ENCODE measurements at places on chromosomes 2 and 18.

GRCh38 chr2:121810959-121811853 is 55.8 kb downstream of the TSN start:
- no peak for DNase-seq

GRCh38 chr2:217294211-217294610 is 434.3 kb upstream of the TNP1 start:
- DNase-seq, result no peak

GRCh38 chr2:59684116-59684770 is 869.2 kb downstream of the BCL11A start:
- DNase-seq, result no peak

GRCh38 chr2:9897331-9897737 is 54.1 kb downstream of the TAF1B start:
- peak; percentile 67 for DNase-seq

- no peak for DNase-seq
Observed at GRCh38 chr2:144439993-144440392, 79.9 kb downstream of the ZEB2 start.

DNA sequence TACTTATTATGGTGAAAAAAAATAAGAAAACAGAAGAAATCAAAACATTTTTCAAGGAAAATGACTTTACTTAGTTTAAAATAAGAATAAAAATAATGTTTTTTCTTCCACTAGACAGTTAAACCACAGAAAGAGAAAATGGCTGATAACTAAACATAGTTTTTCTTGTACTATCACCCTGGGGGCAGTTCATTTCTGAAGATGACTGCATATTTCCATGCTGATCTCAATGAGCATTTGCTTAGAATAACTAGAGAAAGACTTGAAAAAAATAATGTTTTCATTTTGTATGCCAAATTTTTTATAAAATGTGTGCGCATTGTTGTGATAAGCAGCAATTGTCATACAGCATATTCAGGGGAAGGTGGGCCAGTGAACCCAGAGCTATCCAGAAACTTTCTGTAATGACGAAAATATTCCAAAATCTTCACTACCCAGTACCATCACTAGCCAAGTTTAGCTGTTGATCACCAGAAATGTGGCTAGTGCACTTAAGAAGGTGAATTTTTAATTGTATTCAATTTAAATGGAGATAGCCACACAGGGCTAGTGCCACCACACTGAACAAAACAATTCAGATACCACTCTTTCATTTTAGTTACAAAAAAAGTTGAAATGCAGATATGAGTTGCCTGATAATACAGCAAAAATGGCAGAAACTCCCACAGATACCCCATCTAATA is 513.4 kb upstream of the NETO1 start:
- no peak for DNase-seq

GRCh38 chr18:36411745-36412168 is 114.2 kb downstream of the FHOD3 start:
- DNase-seq, result no peak

GRCh38 chr2:29777161-29777560 is 144.2 kb downstream of the ALK start:
- DNase-seq, result no peak

DNA sequence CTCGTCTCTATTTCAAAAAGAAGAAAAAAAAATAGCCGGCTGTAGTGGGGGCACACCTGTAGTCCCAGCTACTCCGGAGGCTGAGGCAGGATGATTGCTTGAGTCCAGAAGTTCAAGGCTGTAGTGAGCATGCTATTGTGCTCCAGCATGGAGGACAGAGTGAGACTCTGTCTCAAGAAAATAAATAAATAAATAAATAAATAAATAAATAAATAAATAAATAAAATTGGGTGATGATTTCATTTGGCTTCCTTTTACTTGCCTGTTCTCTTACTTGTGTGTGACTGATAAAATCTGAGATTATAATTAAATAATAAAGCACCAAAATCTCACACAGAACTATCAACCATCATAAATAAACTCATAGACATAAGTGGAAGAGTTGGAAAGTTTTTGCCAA is 657.8 kb downstream of the NRXN1 start:
- DNase-seq, result no peak

DNA sequence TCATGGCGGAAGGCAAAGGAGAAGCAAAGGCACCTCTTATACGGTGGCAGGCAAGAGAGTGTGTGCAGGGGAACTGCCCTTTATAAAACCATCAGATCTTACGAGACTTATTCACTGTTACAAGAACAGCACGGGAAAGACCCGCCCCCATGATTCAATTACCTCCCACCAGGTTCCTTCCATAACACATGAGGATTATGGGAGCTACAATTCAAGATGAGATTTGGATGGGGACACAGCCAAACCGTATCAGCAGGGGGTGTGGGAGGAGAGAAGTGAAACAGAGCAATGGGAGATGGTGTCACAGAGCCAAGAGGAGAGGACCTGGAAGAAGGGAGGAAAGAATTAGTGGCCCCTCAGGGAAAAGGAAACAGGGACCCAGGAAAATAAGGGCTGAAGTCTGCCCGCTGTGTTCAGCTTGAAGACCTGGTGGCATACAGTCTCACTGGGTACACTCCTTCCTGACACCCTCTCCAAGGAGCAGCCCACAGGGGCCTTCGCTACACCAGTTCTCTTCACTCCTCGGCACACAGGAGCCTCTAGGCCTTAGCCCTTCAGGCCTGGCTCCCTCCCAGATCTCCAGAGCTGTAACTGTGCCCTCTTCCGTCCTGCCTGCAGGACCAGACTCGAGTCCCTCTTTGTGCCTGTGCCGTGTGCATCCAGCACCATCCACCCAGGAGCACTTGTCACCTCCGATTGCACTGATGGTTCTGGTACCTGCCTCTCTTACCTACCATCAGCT is 262.1 kb downstream of the EIPR1 start:
- no peak for DNase-seq

- no peak for DNase-seq
Observed at GRCh38 chr2:3986063-3986462, 282.7 kb downstream of the DCDC2C start.

- DNase-seq, result no peak
Observed at GRCh38 chr18:54914816-54915215, 44.4 kb downstream of the CCDC68 start.
